Right lobe of liver (tissue), 6 donors: ENCODE measurements at places on chromosomes 12 and 14. TPM values are rescaled to one million over a fixed set of nuclear protein-coding genes. Genes with fewer than 3 reads are reported as not detected.

DNA sequence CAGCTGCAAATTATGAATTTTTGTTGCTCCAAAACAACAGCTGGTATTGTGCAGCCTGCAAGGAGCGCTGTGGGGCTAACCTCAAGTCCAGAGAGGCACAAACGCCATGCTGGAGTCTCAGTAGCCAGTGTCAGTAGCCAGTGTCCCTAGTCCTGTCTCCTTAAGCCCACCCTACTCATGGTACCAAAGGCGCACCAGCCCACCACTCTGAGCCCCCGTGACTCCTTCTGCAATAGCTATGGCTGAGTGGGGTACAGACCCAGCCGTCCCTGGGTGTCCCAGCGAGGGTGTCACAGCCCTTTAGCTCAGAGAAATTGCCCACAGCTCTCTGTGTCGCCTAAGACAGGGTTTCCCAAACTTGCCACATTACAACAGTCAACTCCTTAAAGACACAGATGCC is 65.2 kb downstream of the ARL6IP4 start:
- peaks cover 48% of the 10 kb centered on the region for H3K4me1 ChIP-seq
- no peak for DNase-seq
- no peaks in the 10 kb centered on the region for H3K36me3 ChIP-seq
- H3K27ac ChIP-seq: no peak overlapping the region

- no peaks in the 10 kb centered on the region for H3K27me3 ChIP-seq
- no peaks in the 10 kb centered on the region for H3K4me1 ChIP-seq
- no peak overlapping the region for H3K4me3 ChIP-seq
- H3K36me3 ChIP-seq: no peaks in the 10 kb centered on the region
Observed at GRCh38 chr14:104094709-104095425, 9.4 kb downstream of the ASPG start.

- H3K36me3 ChIP-seq: no peaks in the 10 kb centered on the region
- H3K4me1 ChIP-seq: no peaks in the 10 kb centered on the region
- no peak overlapping the region for H3K27ac ChIP-seq
- DNase-seq: no peak
Observed at GRCh38 chr12:90030726-90031125, 322.1 kb upstream of the ATP2B1 start.

- no peaks in the 10 kb centered on the region for H3K27me3 ChIP-seq
- H3K27ac ChIP-seq: no peak overlapping the region
- no peaks in the 10 kb centered on the region for H3K4me1 ChIP-seq
Observed at GRCh38 chr12:11807458-11807857, 158.0 kb downstream of the ETV6 start.

DNA sequence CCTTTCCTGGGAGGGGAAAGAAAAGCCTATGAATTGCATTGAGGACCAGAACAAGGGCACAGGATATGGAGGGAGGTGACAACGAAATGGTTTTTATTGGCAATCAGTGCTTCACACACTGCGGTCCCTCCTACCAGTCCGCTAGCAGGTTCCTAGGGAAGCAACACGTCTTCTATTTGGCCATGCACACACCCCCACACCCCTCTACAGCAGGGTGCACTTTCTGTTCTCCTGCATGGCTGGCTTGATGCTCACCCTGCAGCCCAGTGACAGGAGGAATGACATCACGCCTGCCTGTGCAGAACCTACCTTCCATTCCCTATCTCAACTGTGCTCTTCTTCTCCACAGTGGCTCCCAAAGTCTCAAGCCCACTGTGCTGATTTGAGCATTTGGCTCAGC is 57.9 kb downstream of the TTC9 start:
- H3K27ac ChIP-seq: no peak overlapping the region
- no peaks in the 10 kb centered on the region for H3K36me3 ChIP-seq
- DNase-seq: no peak
- H3K4me1 ChIP-seq: no peaks in the 10 kb centered on the region
- H3K4me3 ChIP-seq: no peak overlapping the region
- no peaks in the 10 kb centered on the region for H3K27me3 ChIP-seq

GRCh38 chr14:59275668-59276067 is 87.2 kb downstream of the DAAM1 start:
- H3K4me3 ChIP-seq: no peak overlapping the region
- no peak for DNase-seq
- H3K27ac ChIP-seq: no peak overlapping the region
- no peaks in the 10 kb centered on the region for H3K4me1 ChIP-seq
- H3K36me3 ChIP-seq: no peaks in the 10 kb centered on the region

GRCh38 chr14:76208340-76208739 is 56.6 kb downstream of the GPATCH2L start:
- no peak for DNase-seq
- H3K36me3 ChIP-seq: no peaks in the 10 kb centered on the region
- no peak overlapping the region for H3K4me3 ChIP-seq

DNA sequence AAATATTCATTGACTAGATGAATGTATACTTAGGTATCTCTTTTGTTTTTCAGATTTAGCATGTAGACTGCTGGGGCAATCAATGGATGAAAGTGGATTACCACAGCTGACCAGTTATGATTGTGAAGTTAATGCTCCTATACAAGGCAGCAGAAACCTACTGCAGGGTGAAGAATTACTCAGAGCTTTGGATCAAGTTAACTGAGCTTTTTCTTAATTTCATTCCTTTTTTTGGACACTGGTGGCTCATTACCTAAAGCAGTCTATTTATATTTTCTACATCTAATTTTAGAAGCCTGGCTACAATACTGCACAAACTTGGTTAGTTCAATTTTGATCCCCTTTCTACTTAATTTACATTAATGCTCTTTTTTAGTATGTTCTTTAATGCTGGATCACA is 15.3 kb upstream of the SNAPC1 start:
- no peak overlapping the region for H3K4me3 ChIP-seq
- H3K36me3 ChIP-seq: peaks cover 6% of the 10 kb centered on the region
- no peak overlapping the region for H3K27ac ChIP-seq
- H3K4me1 ChIP-seq: peaks cover 2% of the 10 kb centered on the region

DNA sequence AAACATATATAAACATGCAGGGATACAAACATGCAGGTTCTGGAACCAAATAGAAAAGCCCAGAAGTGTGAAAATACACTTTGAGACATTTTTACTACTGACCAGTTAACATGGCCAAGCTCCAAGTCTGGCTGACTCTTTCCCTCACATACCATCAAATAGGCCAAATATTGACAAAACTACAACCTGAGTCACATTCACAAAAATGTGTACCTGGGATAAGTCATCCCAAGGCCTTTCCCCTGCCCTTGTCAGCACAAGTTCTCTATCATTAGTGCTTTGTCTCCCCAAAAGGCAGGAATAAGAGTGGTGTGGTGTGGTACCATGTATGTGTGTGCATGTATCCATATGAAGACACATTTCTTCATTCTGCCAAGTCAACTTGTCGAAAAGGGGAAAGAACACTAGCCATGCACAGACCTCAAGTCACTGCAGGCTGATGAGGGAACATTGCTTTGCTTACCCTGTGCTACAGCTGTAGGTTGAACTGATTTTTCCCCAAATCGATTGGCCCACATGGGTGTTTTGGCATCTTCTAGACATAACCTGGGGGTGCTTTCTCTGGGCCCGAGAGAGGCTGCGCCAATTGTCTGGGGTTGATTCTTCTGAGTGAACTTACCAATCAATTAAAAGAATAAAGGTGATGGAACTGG is 14.9 kb downstream of the HOXC4 start:
- H3K4me3 ChIP-seq: no peak overlapping the region
- H3K4me1 ChIP-seq: no peaks in the 10 kb centered on the region
- H3K27ac ChIP-seq: no peak overlapping the region
- DNase-seq: no peak
- H3K27me3 ChIP-seq: no peaks in the 10 kb centered on the region

DNA sequence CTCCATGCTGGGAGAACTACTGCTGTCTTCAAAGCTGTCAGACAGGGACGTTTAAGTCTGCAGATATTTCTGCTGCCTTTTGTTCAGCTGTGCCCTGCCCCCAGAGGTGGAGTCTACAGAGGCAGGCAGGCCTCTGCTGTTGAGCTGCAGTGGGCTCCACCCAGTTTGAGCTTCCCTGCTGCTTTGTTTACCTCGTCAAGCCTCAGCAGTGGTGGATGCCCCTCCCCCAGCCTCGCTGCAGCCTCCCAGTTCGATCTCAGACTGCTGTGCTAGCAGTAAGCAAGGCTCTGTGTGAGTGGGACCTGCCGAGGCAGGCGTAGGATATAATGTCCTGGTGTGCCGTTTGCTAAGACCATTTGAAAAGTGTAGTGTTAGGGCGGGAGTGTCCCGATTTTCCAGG is 31.4 kb upstream of the RFX4 start:
- H3K4me1 ChIP-seq: no peaks in the 10 kb centered on the region
- no peak overlapping the region for H3K27ac ChIP-seq
- no peaks in the 10 kb centered on the region for H3K36me3 ChIP-seq
- no peak overlapping the region for H3K4me3 ChIP-seq

DNA sequence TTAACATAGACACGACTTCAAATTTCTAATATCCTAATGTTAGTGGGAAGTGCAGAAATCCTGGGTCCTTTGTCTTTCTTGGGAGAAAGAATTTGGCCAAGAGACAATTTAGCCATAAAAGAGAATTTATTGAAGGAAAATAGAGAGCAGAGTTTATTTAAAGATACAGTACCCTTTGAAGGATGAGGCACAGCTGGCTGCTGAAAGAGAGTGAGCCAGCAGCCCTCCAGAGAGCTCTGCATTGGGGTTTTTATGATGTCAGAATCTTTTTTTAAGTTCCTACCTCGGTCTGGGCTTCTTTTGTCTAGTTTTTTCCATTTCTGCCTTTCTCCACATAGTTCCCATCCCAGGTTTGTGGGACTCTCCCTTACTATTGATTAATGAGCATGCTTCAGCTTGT is 37.5 kb downstream of the CCER1 start:
- H3K27ac ChIP-seq: no peak overlapping the region
- no peaks in the 10 kb centered on the region for H3K36me3 ChIP-seq
- no peak overlapping the region for H3K4me3 ChIP-seq

The HHIPL1 gene
- total RNA-seq: 0.49 TPM

The RBMS2 gene
- total RNA-seq: 3.4 TPM
